Adipose tissue (tissue), 3 donors: ENCODE measurements at places on chromosomes 16 and 17. TPM values are rescaled to one million over a fixed set of nuclear protein-coding genes. Genes with fewer than 3 reads are reported as not detected.

The GLTPD2 gene
- polyA plus RNA-seq, result not detected

The TNP2 gene
- polyA plus RNA-seq, result not detected

The GPRC5C gene
- 79.0 TPM for polyA plus RNA-seq

The SOX8 gene
- polyA plus RNA-seq, result 1.3 TPM

The CBX8 gene
- 5.6 TPM for polyA plus RNA-seq

The CDH8 gene
- polyA plus RNA-seq, result not detected

The GP1BA gene
- polyA plus RNA-seq, result 0.04 TPM

The GEMIN4 gene
- 6.5 TPM for polyA plus RNA-seq

The PIK3R5 gene
- 6.9 TPM for polyA plus RNA-seq
